T1000 (cell line): ENCODE measurements at places on chromosomes 12 and 14.

DNA sequence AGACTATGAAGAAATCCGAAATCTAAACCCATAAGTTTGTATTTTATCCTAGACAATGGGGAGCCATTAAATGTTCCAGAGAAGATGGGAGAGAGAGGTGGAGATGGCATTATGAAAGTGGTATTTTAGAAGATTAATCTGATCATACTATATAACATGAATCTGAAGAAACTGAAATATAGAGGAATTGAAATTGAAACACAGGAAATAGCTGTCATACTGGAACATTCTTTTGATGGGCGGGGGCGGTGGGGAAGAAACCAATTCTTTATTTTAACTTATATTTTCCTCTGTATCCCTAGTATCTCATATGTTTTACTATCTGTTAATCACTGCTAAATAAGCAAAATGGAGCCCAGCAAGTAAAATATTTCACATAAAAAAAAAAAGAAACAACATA, 27.0 kb upstream of the FOXN3 start:
- no peak for DNase-seq

DNA sequence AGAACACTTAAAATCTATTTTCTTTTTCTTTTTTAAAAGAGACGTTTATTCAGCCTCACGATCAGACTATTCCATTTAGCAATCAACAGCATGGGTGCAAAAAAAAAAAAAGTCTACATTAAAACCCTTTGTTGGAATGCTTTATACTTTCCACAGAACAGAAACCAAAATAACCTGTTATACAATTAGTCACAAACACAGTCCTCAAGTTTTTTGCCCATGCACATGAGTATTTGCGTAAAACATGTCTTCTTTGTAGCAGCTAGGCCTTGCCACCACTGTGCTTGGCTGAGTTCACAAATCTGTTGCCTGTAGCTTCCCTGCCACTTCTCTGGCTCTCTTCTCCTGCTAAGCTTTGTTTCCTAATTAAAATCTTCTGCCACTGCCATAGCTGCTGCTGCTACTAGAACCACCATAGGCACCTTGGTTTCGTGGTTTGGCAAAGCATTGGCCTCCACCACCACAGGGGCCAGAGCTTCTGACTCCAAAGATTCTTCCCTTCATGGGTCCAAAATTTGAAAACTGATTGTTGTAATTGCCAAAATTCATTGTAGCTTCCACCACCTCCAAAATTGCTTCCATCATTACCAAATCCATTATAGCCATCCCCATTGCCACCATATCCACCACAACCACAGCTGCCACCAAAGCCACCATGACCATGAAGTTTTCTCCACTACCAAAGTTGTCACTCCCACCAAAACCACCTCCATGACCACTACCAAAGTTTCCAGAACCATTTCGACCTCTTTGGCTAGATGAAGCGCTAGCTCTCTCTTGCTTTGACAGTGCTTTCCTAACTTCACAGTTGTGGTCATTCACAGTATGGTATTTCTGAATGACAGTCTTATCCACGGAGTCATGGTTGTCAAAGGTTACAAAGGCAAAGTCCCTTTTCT, 38.1 kb downstream of the KLRG1 start:
- no peak for DNase-seq

GRCh38 chr12:29249930-29250329, 100.9 kb downstream of the FAR2 start:
- no peak for DNase-seq

DNA sequence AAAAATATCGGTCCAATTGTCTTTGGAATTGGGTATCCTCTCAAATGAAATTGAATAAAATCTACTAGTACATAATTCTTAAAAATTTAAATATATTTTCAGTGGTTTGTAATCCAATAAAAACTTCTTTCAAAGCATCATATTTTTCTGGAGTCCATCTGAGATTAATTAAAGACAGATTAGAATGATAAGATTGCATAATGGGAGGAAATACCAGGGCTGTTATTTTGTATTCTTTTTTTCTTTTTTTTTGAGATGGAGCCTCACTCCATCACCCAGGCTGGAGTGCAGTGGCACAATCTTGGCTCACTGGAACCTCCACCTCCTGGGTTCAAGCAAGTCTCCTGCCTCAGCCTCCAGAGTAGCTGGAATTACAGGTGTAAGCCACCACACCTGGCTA, 103.8 kb downstream of the TMTC3 start:
- no peak for DNase-seq

- DNase-seq = no peak
These were observed 89.8 kb downstream of the B4GALNT3 start for GRCh38 chr12:549476-550082.

- no peak for DNase-seq
These were observed 149.9 kb downstream of the FOXN3 start for GRCh38 chr14:89267163-89267562.

- DNase-seq = no peak
These were observed 22.6 kb downstream of the IFNG-AS1 start for GRCh38 chr12:68011882-68012207.

DNA sequence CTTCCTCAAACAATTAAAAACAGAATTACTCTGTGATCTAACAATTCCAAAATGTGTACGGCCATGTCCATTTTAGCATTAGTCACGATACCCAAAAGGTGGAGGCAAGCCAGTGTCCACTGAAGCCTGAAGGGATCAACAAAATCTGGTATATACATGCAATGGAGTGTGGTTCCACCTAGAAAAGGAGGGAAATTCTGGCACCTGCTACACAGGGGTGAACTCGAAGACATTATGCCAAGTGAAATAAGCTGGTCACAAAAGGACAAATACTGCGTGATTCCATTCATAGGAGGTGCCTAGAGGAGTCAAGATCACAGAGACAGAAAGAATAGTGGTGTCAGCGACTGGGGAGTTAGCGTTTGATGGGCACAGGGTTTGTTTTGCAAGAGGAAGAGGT, 331.4 kb downstream of the MED13L start:
- no peak for DNase-seq

DNA sequence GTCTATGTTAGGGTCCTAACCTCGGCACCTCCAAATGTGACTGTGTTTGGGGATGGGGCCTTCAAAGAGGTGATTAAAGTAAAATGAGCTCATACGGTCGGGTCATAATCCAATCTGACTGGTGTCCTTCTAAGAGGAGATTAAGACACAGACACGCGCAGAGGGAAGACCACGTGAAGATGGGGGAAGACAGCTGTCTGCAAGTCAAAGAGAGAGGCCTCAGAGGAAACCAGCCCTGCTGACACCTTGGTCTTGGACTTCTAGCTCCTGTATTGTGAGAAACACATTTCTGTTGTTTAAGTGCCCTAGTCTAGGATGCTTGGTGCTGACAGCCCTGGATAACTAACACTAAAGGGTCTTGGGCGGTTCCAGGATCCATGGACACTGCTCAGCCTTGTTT, 109.6 kb downstream of the DICER1 start:
- no peak for DNase-seq

DNA sequence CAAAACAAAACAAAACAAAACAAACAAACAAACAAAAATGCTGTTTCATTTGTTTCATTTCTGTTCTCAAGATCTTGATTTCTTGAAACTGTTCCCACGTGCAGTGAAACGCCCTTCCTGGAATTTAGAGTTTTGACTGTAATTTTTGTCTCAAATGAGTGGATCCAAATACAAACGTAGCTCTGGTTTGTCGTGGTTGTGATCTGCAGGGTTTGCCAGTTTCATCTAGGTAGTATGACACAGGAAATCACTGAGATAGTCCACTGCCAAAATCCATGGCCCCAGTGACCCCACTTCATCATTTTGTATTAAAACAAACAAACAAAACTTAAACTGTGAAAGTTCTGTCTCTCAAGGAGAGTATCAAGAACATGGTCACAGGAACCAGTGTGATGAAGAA, 838.6 kb downstream of the BCL11B start:
- no peak for DNase-seq

DNA sequence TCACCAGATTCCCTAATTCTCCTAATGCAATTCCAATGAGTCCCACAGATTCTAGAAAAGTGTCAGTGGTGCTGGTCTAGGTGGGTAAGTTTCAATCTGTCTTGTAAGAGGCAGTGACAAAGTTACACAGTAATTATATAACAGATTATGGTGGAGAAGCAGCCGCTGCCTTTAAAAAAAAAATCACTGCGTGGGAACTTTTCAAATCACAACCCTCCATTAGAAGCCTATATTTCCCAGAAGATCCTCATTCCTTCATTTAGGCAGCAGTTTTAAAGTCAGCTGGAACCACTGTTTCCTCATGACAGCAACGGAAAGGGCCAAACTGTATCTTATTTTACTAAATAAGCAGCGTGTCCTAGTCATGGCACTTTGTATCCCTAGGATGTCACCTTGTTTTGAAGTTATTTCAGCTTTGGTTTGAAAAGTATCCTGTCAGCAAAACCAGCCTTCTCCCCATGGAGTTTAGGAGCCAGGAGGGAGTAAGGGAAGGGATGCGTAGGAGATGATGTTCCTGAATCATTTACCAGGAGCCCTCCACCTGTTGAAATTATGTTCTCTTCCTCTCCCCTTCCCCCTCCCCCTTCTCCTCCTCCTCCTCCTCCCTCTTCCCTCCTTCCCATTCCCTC, 27.7 kb upstream of the DUSP6 start:
- no peak for DNase-seq

- DNase-seq = no peak
These were observed 30.6 kb downstream of the VCPKMT start for GRCh38 chr14:50085570-50086320.
